Stimulated activated CD4-positive, alpha-beta T cell treated with anti-CD3 and anti-CD28 coated beads, TNF-alpha, amount 100 ng/mL, for 24 hours (primary cell): ENCODE measurements at places on chromosomes 16 and 17.

GRCh38 chr17:27349540-27350021 is 55.7 kb downstream of the WSB1 start:
- no peak for DNase-seq

GRCh38 chr17:49922095-49922494 is 46.9 kb upstream of the DLX4 start:
- no peak for DNase-seq

GRCh38 chr16:3674513-3675295 is 20.2 kb downstream of the DNASE1 start:
- no peak for DNase-seq

DNA sequence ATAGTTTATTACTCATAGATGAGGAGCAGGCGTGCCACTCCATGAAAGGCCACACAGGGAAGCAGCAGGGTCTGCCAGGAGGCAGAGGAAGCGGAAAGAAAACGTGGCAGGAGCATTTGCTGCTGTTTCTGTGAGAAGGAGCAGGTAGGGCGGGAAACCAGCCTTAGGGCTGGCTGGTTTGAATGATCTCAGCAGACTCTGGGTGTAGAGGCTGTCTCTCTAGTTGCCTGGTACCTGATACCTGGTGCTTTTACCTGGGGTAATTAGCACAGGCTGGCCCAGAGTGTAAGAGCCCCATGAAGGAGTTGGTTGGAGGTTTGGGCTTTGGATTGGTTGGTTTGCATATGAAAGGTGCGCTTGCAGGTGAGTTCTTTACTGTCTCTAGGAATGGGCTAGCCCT is 205.0 kb upstream of the CACNG3 start:
- DNase-seq: no peak

DNA sequence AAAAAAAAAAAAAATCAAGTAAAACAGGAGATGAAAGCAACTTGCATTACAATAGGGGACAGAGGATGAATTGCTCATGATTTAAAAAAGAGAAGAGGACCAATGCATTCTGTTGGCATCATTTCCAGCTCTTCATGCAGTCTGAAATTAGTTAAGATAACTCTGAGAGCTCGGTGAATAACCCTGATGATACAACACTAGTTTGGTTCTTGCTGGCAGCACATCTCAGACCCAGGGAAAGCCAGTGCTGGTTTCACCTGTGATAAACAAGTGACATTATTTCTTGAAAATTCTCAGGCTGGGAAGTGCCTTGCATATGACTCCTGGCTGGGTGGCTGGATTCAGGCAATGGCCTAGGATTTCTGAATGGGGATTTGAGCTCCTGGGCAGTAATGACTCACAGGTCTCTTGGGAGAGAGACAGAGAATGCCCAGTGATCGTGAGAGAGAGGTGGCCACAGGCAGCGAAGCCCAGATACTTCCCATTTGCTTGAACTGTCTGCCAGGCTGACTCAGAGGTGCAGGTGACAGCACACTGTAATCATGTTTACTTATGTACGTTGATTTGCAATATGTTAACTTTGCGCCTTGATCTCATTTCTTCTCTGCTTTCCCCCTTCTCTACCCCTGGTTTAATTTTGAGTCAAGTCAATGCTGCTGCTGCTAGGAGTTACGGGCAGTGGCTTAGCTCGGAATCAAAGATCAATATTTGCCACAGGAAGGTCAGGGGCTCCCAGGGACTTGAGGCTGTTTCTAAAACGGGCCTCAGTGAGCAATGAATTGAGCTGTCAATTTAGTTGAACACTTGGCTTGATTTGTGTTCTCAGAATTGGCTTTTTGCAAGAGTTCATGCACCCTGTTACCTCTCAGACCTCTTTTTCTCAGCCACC is 27.1 kb downstream of the ARSG start:
- no peak for DNase-seq

- no peak for DNase-seq
Measured at GRCh38 chr17:76716146-76716838, 5.5 kb upstream of the MXRA7 start.

DNA sequence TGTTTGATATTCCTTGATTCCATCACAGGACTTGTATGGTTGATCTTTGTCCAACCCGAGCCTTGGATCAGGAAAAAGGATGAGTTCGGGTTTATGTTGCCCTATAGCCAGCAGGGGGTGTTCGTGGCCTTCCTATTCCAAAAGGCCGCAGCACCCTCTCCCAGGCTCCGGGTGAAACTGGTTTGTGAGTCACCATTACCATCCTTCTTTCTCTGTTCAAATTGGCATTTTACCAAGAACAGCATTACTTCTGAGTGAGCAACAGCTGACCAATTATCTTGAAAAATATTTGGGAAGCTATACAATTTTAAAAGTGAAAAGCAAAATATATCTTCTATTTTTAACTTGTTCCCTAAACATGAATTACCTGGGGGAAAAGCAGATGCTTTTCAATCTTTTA is 24.3 kb upstream of the KRT20 start:
- DNase-seq: peak; percentile 55

- no peak for DNase-seq
Measured at GRCh38 chr16:13335879-13336278, 434.5 kb downstream of the SHISA9 start.

DNA sequence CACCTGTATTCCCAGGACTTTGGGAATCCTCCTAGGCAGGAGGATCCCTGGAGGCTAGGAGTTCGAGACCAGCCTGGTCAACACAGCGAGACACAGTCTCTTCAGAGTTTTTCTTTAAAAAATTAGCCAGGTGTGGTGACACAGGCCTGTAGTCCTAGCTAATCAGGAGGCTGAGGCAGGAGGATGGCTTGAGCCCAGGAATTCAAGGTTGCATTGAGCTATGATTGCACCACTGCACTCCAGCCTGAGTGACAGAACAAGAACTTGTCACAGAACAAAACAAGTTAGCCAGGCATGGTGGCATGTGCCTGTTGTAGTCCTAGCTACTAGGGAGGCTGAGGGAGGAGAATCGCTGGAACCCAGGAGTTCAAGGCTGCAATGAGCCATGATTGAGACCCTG is 24.8 kb downstream of the ANKRD40 start:
- no peak for DNase-seq

DNA sequence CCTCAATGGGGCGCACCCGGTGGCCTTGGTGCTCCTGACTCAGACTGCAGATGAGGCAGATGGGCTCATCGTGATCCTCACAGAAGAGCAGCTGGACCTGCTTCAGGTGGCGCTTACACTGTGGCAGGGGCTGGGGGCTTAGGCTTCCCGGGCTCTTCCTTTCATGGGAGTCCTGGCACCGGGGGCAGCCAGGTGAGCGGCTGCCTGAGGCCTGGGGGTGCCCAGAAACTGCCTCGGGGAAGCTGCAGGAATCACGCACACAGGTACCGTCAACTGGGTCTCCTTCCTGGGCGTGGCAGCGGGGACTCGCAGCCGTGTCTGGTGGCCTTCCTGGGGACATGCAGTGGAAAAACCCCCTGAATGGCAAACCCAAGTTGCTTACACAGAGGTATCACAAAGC is 7.0 kb downstream of the MEFV start:
- no peak for DNase-seq

- DNase-seq: peak; percentile 19
Measured at GRCh38 chr17:42387661-42388380, 421 bp downstream of the STAT3 start.

GRCh38 chr17:55845385-55845784 is 94.5 kb downstream of the PCTP start:
- DNase-seq: no peak

DNA sequence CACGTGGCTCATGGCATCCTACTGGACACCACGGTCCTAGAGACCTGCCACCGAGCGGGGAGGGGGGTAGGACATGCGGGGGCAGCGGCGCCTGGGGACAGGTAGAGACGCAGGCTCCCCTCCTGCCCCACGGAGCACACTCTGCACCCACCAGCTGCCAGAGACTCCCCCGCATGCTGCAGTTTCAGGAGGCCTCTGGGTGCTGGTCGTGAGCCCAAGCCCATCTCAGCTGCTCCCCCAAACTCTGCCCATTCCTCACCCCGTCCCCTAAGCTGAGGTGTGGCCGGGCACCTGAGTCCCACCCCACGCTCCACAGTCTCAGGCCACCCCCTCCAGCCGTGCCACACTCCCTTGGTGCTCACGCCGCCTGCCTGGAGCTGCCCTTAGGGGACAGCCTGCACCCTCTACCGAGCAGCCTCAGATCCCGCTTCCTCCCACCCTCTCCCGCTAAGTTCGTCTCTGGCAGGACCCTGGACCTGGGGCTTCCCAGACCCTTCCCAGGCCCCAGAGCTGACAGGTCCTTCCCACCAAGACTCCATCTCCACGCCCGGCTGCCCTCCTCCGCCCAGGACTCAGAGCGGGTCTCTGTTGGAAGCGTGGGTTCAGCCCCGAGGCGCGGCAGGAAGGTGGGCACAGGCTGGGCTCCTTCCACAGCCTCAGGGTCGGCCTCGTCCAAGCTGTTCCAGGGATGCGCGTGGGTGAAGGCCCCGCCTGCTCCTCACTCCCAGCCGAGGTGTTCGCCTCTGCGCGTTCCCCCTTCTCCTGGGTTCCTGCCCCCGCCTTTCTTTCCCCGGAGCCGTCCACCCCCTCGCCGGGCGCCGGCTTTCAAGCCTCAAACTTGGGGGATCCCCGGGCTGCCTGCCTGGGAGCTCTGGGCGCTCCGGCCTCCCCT is 1.3 kb downstream of the RAB40B start:
- DNase-seq: no peak

GRCh38 chr16:12245088-12245920 is 268.8 kb downstream of the SNX29 start:
- no peak for DNase-seq

- no peak for DNase-seq
Measured at GRCh38 chr17:21297597-21297996, 13.1 kb downstream of the MAP2K3 start.

DNA sequence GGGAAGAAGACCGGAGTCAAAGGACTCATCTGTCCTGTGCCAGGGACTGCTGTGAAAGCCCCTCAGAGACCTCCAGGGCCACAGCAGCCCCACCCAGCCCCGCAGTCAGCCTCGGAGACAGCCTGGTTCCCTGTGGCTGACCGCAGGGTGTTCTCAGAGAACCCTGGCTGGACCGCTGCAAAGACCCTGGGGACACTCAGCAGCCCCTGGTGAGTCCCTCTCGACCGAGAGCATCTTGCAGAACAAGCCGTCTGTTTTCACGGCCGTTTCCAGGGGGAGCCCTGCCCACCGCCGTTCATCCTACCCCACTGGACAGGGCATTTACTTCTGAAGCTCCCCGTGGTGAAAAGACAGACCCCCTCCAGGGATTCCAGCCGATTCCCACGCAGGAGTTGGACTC is 10.3 kb downstream of the UBALD1 start:
- no peak for DNase-seq

DNA sequence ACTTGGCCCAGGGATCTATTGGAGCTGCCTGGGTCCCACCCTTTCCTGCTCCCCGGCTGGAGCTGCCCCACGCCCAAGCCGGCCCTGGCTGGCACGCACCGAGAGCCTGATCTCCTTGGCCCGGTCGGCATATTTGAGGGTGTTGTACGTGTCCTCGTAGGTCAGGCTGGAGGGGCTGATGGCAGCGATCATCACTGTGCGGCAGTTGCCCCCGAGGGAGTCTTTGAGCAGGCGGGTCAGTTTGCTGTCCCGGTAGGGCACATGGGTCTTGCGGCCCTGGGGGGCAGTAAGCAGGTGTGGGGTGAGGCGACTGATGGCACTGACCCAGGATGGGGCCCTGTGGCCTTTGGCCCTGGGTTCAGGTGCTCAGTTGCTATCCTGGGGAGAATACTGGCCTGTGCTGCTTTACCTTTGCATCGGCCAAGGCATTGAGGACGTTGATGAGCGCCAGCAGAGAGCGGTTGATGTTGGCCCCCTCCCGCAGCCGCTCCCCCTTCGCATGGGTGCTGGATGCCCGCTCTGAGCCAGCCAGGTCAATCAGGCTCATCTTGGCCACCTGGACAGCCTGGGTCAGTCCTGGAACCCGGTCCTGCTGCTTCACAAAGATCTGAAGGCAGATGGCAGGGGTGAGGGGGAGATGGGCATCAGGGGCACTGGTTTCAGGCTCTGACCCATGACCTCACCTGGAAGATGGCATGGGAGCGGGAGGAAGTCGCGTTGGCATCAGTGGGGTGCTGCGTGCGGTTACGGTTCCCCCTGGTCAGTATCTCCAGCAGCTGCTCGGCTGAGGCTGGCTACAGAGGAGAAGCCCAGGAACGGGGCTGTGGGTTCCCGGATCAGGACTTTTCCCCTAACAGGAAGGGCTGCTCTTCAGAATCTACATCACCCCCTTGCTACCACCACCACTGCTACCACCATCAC is 13.5 kb downstream of the KIF18B start:
- no peak for DNase-seq

- no peak for DNase-seq
Measured at GRCh38 chr17:72102366-72102765, 18.5 kb upstream of the SOX9 start.

DNA sequence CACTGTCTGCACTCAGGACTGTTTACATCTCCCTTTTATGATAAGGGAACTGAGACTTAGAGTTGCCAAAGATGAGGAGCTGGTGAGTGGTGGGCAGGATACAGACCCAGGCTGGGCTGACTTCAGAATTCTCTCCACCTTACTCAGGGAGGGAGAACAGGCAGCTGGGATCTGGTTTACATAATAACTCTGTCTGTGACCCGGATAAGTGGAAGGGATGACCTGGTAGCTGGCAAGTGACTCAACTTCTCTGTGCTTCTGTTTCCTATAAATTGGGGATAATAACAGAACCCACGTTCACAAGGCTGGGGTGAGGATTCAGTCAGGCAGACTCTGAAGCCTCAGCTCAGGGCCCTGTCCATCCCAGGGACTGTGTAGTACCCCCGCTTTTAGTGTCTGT is 2.6 kb downstream of the SNX20 start:
- DNase-seq: no peak

DNA sequence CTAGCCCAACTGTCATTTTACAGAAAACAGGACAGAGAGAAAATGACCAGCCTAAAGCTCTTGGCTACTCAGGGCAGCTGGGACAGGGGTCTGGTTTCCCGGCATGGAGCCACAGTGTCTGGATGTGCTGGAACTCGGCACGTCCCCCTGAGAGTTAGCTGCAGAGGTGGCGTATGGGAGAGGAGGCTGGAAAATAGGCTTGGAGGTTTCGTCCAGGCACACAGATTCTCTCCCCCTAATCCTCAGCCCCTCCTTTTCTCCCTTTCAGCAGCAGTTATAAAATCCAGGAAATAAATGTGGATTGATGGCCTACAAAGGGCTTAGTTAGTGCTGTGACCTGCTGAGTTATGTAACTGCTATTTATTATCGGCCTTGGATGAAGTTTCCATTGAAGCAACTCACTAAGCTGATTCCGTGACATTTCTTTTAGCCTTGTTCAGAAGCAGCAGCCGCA is 89.5 kb upstream of the TOB1 start:
- no peak for DNase-seq

GRCh38 chr16:24609740-24610415 is 70.5 kb downstream of the RBBP6 start:
- DNase-seq: no peak
